ENCODE measurements at places on chromosomes 12 and 14.

- DNase-seq: no peak
Measured at GRCh38 chr12:76002598-76003354, 28.8 kb downstream of the PHLDA1 start.

DNA sequence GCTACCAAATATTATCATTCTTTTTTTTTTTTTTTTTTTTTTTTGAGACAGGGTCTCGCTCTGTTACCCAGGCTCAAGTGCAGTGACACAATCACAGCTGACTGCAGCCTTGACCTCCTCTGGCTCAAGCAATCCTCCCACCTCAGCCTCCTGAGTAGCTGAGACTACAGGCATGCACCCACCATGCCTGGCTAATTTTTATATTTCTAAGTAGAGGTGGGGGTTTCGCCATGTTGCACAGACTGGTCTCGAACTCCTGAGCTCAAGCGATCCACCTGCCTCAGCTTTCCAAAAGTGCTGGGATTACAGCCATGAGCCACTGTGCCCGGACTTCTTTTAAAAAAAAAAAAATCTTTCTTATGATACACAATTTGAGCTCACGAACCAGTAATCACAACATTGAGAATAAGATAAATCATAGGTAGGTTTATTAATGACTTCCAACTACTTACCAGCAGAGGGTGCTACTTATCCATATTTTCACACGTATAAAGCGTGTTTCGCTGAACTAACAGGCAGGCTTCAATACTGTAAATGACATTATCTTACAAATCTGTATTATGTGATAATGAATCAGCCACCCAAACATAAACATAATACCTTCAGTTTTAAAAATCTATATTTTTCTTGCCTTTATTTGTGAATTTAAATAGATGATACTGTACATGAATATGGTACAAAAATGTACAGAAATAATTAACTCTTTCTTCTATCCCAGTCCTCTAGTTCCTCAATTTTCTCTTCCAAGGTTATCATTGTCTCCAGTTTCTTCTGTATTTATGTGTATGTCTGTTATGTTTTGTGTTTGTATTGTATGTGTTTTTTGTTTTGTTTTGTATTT lies 42.5 kb upstream of the BCAT1 start:
- DNase-seq: peak; percentile 6

DNA sequence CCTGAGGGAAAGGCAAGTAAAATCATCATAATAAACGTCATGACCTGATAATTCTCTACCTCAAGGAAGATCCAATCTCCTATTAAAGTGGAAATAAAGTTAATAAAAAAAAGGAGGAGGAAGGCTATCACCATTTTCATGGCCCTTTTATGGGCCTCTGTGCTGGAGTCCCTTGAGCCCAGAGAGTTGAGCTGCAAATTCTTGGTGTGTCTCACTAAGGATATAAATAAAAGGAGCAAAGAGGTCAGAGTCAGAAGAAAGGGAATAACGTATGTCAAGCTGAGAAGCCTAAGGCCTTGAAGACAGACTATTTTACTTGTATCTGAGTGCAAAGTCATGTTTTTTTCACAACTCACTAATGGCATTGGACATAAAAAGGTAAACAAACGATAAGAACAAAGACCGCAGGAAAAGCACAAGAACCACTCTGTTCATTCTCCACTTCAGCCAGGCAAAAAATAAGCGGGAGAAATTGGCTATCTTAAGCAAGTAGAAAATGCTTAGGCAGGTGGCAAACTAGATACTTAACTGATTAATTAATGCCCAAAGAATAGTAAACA lies 12.0 kb upstream of the SMIM10L1 start:
- DNase-seq: no peak

GRCh38 chr12:120720987-120721801 lies 4.4 kb upstream of the ACADS start:
- DNase-seq: no peak

DNA sequence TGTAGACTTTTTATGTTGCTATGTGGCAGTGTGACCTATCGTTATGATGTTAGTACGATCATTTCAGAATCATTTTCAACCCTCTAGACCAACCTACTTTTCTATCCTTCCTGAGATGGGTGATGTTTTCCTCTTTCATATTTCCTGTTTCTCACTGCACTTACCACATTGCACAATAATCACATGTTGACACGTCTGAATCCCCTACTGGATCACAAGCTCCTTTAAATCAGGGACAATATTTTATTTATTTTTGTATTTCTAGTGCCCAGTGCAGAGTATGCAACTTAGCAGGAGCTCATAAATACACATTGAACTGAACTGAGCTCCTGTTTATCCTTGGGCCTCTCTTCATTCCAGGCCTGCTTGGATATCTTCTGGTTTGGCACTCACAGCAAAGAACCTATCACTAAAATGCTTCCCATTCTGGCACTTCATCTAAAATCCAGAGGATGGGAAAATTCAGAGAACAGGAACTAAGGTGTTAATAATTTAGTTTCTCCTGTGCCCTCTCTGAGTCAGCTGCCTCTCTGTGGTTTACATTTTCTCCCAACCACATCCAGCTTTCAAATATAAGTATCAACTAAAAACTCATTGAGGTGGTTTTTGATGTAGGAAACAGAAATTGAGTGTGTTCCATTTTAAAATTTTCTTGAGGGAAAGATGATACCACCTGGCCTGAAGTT lies 69.4 kb upstream of the DYRK2 start:
- DNase-seq: no peak

DNA sequence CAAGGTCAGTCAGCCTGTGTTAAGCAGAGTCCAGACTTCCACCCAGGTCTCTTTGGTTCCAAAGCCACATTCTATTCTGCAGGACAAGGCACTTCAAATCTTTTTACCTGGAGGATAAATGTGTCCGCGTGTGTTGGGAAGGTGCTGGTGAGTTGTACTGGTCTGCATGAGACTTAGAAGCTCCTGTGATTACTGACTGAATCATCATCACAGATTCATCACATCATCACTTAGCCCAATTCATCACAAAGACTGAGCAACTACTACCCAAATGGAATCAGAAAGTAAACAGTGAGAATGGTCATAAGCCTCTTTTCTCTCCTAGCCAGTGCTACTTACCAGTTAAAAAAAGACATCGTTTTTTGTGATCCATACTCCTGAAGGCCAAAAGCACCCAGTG lies 5.3 kb downstream of the SLC15A5 start:
- no peak for DNase-seq

DNA sequence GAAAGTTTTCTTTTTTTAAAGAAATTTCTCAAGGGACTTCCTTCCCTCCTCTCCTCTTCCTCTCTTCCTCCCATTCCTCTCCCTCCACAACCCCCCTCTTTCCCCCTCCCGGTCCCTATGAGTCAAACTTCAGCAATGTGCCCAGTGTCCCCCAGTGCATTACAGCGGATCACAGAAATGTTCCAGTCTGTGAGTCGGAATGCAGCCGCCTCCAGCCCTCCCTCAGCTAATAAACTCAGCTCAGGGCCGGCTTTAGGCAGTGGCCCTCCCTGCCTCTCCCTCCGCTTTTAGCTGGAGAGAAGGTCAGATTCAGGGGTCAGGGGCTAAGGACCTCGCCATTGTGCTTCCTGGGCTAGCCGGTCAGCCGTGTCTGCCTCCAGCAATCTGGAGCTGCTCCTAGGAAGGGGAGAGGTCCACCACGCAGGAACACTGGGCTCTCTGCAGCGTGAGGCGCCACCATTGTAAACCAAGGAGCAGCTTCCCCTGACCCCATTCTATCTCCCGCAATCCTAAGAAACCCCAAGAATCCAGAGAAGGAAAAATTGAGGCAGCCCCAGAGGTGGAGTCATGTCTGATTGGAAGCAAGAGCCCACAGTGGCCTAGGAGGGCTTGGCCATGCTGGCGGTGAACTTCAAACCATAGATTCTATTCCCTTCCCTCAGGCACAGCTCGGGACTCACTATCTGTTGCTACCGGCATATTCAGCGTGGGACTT lies 1.1 kb upstream of the HDAC7 start:
- peak; percentile 82 for DNase-seq

- no peak for DNase-seq
Measured at GRCh38 chr14:70018713-70019211, 139.5 kb downstream of the SMOC1 start.

- no peak for DNase-seq
Measured at GRCh38 chr14:50191499-50191898, 39.9 kb downstream of the SOS2 start.

GRCh38 chr12:113202300-113203075 lies 17.0 kb downstream of the RITA1 start:
- DNase-seq: no peak

GRCh38 chr14:71163050-71163841 lies 256.0 kb downstream of the PCNX1 start:
- DNase-seq: no peak

GRCh38 chr12:752695-753610 lies 574 bp downstream of the WNK1 start:
- peak; percentile 76 for DNase-seq

DNA sequence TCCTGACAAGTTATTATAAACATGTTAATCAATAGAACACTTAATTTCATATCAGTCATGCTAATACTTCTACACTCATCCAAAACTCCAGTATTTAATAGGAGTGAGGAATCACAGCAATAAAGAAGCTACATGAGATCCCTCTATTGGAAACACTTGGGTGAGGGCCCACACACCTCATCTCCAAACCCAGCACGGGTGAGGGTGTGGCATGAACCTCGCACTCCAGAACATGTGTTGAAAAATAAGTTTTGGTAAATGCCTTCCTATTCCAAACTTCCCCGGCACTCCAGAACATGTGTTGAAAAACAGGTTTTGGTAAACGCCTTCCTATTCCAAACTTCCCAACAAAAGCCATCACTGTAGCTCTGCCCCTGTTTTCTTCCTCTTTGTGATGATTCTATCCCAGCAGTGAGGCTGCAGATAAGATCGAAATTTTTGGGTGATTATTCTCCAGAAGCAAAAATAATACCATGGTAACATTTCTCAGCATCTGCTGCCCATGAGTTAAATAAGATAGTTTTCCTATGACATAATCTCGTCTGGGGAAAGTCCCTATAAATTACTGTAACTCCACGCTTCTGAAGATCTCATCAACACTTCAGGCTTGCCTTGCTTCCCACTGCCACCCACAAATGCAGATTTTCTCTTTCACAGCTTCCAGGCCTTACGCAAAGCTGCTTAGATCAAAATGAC lies 24.4 kb upstream of the PTPRB start:
- no peak for DNase-seq

DNA sequence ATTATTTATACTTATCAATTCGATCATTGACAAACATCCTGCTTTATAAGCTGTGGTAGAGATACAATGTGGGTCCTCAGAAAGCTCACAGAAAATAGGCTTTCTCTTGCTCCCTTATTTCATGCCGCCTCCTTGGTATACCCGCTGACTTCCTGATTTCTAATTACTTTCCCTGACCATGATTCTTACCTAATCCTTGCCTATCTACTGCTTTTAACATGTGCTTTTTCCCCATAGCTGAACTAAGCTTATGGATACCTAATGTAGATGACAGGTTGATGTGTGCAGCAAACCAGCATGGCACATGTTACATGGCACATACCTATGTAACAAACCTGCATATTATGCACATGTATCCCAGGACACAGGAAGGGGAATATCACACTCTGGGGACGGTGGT lies 65.1 kb downstream of the ITPR2 start:
- no peak for DNase-seq

- DNase-seq: no peak
Measured at GRCh38 chr12:77214136-77214535, 148.8 kb upstream of the E2F7 start.

DNA sequence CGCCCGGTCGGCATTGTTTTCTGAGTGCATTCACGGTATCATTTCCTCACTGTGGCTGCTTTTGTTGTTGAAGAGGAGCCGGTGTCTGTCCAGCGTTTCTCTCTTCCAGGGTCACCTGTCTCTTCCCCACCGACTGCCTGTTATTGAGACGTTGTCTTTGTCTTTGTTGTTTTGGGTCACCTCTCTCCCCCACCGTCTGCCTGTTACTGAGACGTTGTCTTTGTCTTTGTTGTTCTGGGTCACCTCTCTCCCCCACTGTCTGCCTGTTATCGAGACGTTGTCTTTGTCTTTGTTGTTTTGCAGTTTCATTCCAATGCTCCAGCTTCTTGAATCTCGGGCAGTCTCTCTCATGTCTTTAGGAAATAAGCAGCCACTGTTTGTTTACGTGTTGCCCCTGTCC lies 69.9 kb downstream of the DDX51 start:
- no peak for DNase-seq

DNA sequence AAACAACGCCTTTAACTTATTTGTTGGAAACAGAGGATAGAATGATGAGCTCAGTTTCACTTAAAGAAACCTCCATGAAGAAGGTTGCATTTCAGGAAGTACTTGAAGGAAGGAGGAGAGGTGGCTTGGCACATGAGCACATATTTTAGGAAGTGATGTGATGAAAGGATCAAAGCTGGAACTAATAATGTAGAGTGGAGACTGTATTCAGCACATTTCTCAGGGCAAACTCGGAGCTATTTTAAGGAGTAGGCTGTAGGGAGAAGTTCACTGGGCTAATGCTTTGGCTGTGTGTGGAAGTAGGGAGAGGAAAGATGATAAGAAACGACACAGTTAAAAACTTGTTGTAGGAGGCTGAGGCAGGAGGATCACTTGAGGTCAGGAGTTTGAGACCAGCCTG lies 272.8 kb downstream of the AKAP6 start:
- DNase-seq: no peak

GRCh38 chr12:117098361-117099217 lies 627 bp downstream of the TESC start:
- DNase-seq: peak; percentile 48

DNA sequence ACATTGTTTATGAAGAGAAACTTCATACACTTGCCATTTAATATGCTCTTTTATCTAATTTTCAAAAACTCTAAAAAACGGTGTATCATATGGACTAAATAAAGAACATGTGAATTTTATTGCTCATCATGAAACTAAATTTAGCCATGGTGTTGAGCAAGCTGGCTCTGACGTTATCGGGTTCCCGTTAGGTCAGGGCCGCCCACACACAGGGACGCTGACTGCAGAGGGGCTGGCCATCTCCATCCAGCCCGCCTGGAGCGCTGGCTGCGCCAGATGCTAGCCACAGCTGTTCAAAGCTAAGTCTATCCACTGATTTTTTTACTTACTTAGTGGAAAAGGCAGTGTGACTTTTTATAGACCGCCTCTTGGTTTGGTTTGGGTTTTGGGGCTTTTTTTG lies 36.5 kb upstream of the DYNC1H1 start:
- DNase-seq: no peak

GRCh38 chr12:81350309-81350708 lies 272.4 kb downstream of the ACSS3 start:
- no peak for DNase-seq

Measured in right kidney (tissue), 9 donors.